ENCODE measurements at places on chromosomes 16 and 17.

- DNase-seq: no peak
Observed at GRCh38 chr17:58079300-58080033, 3.8 kb upstream of the DYNLL2 start.

GRCh38 chr16:25199457-25199856, 17.3 kb upstream of the AQP8 start:
- DNase-seq: no peak

DNA sequence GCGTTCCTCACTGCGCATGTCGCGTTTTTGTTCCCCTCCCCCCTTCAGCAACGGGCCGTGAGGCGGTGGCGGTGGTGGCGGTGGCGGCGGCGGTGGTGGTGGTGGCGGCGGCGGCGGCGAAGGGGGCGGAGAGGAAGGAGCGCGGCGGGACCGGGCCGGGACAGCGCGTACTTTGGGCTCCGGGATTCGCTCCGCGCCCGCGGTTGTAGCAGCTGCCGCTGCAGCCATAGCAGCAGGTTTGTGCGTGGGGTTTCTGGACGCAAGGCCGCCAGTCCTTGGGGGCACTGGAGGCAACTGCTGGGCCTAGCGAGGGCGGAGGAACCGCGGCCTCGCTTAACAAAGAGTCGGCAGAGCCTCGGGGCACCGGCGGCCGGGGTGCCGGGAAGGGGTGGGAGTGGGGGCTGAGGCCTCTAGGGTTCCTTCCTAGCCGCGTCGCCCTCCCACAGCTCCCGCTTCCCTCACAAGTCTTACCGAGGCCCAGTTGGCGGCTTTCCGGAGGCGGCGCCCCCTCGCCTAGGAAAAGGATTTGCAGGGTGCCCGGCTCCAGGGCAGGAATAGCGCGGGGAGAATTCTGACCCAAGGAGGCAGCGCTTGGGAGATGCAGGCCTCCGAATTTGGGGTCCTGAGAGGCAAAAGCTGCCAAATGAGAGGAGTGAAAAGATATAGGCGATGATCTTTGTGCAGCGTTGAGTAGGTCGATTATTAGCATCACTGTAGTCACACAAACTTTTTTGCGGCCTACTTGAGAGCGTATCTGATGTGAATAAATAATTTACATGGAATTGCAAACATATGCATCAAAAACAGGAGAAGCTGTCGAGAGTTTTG, at the start of gene DDX42:
Gene DDX42 (plus strand): TSS at position 30 of the 828 bp plus-strand sequence. CDS start 12,880 bp downstream, outside the sequence.
- peak; percentile 92 for DNase-seq

DNA sequence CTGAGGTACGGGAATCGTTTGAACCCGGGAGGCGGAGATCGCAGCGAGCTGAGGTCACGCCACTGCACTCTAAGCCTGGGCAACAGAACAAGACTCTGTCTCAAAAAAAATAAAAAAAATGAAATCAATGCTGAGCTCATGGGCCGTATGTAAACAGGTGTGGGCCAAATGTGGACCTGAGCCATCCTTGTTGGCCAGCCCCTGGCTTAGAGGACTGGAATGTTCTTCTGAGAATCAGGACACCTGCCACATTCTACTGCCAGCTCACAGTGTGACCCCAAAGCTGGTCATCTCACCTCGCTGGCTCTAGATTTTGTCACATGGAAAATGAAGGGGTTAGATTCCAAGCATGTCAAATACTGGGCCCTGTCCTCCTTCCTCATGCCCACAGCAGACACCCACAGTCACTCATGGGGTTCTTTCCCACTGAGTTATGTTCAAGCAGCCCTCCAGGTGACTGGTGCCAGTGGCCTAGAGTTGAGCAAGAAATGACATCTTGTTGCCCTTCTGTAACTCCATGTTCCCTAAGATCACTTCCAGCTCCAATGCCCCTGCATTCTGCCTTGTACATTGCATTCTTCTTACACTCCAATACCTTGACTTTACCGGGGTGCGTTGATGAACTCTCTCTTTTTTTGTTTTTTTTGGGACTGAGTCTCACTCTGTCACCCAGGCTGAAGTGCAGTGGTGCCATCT, 110.6 kb downstream of the ABCC1 start:
- DNase-seq: no peak

- DNase-seq: no peak
Observed at GRCh38 chr17:50100921-50101345, 5.8 kb downstream of the PDK2 start.

DNA sequence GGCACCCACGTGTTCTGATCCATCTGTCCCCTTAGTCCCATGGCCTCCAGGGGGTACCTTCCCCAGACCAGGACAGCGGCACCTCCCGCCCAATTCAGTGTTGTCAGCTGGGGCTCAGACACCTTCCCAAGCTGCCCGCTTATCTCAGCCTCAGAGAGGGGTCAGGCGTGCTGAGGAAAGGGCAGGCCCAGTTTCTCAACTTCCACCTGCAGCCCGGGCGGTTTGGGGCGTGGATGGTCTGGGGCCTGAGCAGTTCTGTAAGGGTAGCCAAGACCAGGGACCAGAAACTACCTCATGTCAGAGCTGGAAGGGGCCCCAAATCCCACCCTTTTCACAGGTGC, 5.1 kb downstream of the PLCD3 start:
- no peak for DNase-seq

DNA sequence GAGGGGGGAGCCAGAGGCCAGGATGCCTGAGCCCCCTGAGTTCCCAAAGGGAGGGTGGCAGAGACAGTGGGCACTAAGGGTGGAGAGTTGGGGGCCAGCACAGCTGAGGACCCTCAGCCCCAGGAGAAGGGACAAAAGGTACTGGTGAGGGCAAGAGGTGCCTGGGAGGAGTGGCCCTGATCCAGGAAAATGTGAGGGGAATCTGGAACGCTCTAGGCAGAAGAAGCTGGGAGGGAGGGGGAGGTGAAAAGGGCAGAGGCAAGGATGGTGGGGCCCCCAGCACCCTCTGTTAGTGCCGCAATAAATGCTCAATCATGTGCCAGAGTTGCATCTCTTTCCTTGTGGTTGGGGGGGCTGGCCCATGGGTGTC, 1.1 kb downstream of the TCAP start:
- DNase-seq: no peak

DNA sequence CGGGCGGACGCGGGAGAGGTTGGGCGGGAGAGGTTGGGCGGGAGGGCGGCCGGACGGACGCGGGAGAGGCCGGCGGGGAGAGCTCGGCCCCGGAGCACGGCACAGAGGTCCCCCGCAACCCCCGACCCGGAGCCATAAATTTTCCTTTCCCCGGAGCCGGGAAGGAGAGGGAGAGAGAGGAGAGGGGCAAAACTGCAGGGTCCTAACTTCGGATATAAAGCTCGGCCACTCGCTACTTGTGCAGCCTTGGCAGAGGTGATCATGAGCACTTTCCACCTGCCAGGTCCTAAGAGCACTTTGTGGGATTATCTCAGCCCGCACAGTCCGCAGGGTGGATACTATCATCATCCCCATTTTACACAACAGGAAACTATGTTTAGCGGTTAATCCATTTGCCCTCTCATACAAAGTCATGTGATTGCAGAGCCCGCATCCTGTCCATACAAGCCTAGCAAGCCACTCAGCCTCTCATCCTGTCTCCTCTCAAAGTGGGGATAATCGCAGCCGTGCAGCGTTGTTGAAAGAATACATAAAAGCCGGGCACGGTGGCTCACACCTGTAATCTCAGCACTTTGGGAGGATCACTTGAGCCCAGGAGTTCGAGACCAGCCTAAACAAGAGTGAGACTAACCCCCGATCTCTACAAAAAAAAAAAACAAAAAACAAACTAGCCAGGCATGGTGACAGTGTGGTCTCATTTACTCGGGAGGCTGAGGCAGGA, 780 bp upstream of the DCAKD start:
- DNase-seq: peak; percentile 41

GRCh38 chr17:539066-539465, 175.6 kb downstream of the VPS53 start:
- DNase-seq: no peak

- no peak for DNase-seq
Observed at GRCh38 chr16:75028544-75029135, 29.8 kb downstream of the ZNRF1 start.

- DNase-seq: no peak
Observed at GRCh38 chr17:36885771-36886377, 51.4 kb upstream of the LHX1 start.

DNA sequence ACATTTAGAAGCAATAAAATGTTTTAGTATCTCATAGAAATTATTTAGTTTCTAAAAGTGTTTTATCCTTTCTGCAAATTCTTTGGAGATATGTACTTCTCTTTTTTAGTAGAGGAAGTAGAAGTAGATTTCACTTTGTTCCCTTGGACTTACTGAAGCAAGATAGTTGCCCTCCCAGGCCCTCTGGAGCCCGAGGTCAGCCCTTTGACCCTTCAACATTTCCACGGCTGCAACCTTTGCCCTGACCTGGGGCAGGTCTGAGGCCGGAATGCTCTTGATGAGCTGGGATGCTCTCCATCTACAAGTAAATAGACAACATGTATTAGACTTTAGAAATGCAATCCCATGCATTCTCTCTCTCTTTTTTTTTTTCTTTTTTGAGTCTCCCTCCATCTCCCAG, 167.5 kb downstream of the CDK5R1 start:
- DNase-seq: no peak

GRCh38 chr17:78016852-78017251, 58.3 kb downstream of the TNRC6C start:
- DNase-seq: no peak

DNA sequence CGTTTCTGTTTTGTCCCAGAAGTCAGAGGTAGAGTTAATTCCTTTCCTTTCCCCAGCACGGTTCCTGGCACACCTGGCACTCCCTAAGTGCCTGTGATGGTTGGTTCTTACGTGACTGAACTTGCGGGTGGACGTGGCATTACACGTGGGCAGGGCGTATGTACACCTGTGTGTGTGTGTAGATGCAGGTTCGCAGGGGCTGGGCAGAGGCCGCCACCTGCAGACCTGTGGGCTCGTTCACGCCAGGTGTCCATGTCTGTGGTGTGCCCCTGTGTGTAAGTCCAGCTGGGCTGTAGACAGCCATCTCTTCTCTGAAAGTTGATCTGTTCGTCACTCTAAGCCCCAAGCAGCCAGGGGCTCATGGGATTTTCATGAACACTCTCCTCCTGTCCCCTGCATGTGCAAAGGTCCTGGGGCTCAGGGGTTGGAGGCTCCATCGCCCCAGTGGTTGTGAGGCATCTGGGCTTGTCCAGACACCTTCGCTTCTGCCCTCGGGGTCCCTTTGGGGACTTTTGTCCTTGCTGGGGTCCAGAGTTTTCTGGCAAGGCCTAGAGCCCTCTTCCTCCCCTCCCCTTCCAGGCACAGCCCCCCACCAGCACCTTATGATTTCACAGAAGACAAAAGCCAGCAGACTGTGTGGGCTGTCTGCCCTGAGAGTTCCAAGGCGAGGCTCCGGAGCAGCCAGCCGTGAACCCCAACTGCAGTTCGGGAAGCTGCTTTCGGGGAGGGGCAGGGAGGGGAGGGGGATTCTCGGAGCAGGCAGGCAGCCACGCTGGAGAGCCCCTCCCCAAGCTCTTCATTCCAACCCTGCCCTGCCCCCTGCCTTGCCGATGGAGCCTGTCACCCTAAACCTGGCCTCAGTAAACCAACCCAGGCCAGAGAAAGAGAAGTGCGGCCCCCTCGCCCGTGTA, 5.4 kb upstream of the FSCN2 start:
- no peak for DNase-seq

GRCh38 chr17:21034340-21035235, 8.2 kb downstream of the USP22 start:
- peak; percentile 19 for DNase-seq

DNA sequence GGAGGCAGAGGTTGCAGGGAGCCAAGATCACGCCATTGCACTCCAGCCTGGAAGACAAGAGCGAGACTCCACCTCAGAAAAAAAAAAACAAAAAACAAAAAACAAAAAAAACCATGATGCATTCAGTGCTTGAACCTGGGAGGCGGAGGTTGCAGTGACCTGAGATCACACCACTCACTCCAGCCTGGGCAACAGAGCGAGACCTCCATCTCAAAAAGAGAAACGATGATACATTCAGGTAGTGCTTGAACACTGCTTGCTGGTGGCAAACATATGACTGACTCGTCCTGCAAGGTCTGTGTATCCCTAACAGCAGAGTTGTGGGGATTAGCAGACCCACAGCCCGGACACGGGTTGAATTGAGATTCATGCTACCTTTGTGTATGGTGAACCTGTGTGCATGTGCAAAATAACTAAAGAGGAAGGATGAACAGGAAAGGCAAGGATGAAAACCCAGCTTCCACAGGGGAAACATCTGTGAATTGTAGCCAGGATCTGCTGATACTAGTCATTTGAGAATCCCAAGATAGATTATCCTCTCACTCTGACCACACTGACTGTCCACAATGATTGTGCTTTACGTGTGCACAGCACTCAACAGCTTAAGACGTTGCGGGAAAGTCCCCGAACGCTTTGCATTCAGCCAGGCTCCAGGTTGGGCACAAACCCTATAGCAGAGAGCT, 52.4 kb upstream of the MRPS23 start:
- DNase-seq: no peak

GRCh38 chr16:54446639-54447038, 160.1 kb upstream of the IRX3 start:
- no peak for DNase-seq

- DNase-seq: no peak
Observed at GRCh38 chr17:27438348-27438998, 17.8 kb upstream of the KSR1 start.

GRCh38 chr17:75160211-75160610, 5.9 kb upstream of the JPT1 start:
- no peak for DNase-seq
